ENCODE measurements at places on chromosomes 11 and 22. TPM values are rescaled to one million over a fixed set of nuclear protein-coding genes. Genes with fewer than 3 reads are reported as not detected.

AAMDC gene
- total RNA-seq: 62.6 TPM

GRCh38 chr11:60482361-60482760 is 10.2 kb upstream of the MS4A12 start:
- H3K27ac ChIP-seq: no peak overlapping the region
- H3K27me3 ChIP-seq: no peaks in the 10 kb centered on the region
- no peak overlapping the region for H3K4me3 ChIP-seq

- no peak overlapping the region for H3K4me3 ChIP-seq
- H3K27ac ChIP-seq: no peak overlapping the region
- no peaks in the 10 kb centered on the region for H3K27me3 ChIP-seq
- no peaks in the 10 kb centered on the region for H3K4me1 ChIP-seq
Observed at GRCh38 chr11:70763606-70764005, 365.3 kb downstream of the CTTN start.

- DNase-seq: no peak
- H3K27ac ChIP-seq: no peak overlapping the region
- peaks cover 4% of the 10 kb centered on the region for H3K27me3 ChIP-seq
- H3K4me3 ChIP-seq: no peak overlapping the region
- H3K36me3 ChIP-seq: no peaks in the 10 kb centered on the region
- H3K4me1 ChIP-seq: no peaks in the 10 kb centered on the region
Observed at GRCh38 chr11:92852229-92852628, 117.2 kb upstream of the MTNR1B start.

DNA sequence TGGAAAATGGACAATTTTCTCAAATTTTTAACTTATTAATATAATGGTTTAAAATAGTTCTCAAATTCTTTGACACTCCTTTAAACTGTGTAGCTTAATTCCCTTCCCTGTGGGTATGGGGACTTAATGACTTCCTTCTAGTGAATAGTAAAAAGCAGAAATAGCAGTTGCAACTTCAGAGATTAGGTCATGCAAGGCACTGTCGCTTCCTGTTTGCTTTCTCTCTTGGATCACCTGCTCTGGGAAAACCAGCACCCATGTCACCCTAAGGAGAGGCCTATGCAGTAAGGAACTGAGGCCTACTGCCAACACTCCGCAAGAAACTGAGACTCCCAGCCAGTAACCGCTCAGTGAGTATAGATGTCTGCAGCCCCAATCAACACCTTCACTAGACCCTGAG is 5.5 kb upstream of the PANX3 start:
- no peaks in the 10 kb centered on the region for H3K4me1 ChIP-seq
- H3K27ac ChIP-seq: no peak overlapping the region
- no peak overlapping the region for H3K4me3 ChIP-seq
- H3K36me3 ChIP-seq: no peaks in the 10 kb centered on the region

DNA sequence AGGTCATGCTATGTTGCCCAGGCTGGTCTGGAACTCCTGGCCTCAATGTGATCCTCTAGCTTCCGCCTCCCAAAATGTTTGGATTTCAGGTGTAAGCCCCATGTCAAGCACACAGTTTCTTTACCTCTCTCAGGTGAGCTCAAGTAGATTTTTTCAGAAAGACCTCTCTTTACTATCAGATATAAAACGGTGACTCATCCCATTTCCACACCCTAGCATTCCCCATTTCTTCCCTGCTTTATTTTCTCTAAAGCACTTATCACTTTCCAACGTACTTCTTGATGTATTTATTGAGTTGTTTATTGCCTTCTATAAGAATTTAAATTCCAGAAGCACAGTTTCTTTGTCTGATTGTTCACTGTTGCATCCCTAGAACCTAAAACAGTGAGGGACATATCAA is 3.7 kb downstream of the TSG101 start:
- no peaks in the 10 kb centered on the region for H3K27me3 ChIP-seq
- peaks cover 13% of the 10 kb centered on the region for H3K4me1 ChIP-seq
- H3K27ac ChIP-seq: no peak overlapping the region
- no peak overlapping the region for H3K4me3 ChIP-seq
- DNase-seq: no peak
- H3K36me3 ChIP-seq: no peaks in the 10 kb centered on the region

EXPH5 gene
- total RNA-seq: 5.6 TPM

DNA sequence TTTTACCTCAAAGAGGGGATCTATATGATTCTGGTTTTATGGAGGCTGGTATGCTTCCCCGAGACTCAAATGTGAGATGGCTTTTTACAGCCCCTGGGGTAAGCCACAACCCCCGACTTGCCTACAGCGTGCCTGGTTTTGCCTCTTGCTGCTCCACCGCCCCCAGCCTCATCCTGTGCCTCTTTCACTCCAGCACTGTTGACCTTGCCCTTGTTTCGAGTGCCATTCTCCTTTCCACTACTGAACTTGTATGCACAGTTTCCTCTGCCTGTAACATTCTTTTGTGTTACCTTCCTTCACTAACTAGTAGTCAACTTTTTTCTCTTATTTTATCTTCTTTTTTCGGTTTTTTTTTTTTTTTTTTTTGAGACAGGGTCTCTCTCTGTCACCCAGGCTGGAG is 219.0 kb upstream of the ZBED5 start:
- no peak overlapping the region for H3K27ac ChIP-seq
- peaks cover 18% of the 10 kb centered on the region for H3K4me1 ChIP-seq
- no peak overlapping the region for H3K4me3 ChIP-seq

DNA sequence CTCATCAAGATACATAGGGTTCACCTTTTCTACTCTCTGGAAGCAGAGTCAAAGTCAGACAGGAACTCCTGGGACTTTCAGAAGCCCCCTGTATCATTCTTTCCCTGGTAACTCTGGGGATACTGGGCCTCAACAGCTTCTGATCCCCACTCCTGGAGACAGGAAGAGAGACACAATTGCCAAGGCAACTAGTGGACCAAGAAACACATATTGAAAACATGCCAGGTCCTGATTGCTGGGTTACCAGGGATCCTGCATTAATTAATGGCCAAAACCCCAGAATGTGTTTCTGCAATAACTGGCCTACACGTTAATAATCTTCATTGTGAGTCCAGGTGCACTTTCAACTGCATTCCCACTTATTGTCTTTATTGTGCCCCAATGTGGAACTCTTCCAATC is 260.8 kb upstream of the POU2AF2 start:
- DNase-seq: no peak
- no peaks in the 10 kb centered on the region for H3K36me3 ChIP-seq
- H3K27ac ChIP-seq: no peak overlapping the region
- H3K4me3 ChIP-seq: no peak overlapping the region

DNA sequence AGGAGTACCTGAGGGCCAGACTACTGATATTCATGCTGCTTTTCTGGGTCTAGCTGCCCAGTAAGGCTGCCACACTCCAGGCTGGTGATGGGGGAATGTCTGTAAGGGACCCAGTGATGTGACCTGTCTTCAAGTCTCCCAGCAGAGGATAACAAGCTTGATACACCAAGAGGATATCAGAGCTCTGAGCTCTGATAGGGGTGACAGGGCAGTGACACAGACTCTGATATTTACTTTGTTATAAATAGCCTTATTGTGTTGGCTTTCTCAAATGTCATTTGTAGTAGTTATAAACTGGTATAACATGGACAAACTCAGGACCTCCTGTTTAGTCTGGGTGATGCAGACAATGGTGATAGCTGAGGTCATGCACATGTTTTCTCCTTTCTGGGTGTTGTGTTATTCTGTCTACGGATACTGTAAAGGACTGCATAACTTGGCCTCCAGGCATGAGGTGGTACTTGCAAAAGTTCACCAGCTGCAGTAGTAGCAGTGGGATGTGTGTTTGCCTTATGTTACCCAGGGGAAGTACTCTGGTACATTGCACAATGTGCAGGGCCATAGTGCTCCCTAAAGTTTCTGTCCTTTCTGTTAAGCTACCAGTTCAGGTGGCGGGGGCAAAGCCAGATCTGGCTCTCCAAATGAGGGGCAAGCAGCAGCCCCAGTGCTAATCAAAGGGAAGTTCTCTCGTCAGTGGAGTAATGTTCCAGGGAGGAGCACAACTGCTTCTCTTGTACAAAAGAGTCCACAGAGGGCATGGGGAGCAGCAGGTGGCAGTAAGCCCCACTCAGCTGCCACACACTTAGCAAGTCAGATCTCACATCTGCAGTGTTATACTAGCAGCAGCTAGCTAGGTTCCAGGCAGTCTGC is 812.2 kb downstream of the JRKL start:
- no peaks in the 10 kb centered on the region for H3K36me3 ChIP-seq
- DNase-seq: no peak
- H3K4me1 ChIP-seq: peaks cover 37% of the 10 kb centered on the region
- peak overlapping the region; percentile 83 for H3K27ac ChIP-seq
- no peak overlapping the region for H3K4me3 ChIP-seq

GRCh38 chr22:22929381-22930221 is 42.0 kb downstream of the IGLL5 start:
- H3K36me3 ChIP-seq: no peaks in the 10 kb centered on the region
- H3K27me3 ChIP-seq: no peaks in the 10 kb centered on the region
- DNase-seq: no peak
- no peak overlapping the region for H3K27ac ChIP-seq
- H3K4me3 ChIP-seq: no peak overlapping the region

GRCh38 chr11:45482331-45482730 is 183.1 kb downstream of the CHST1 start:
- H3K36me3 ChIP-seq: no peaks in the 10 kb centered on the region
- no peak for DNase-seq
- no peak overlapping the region for H3K4me3 ChIP-seq
- no peak overlapping the region for H3K27ac ChIP-seq
- H3K27me3 ChIP-seq: peaks cover 5% of the 10 kb centered on the region

Measured in cardiac muscle cell (in vitro differentiated cells and primary cell).